GM23248 (cell line): ENCODE measurements at places on chromosomes 1 and 21. TPM values are rescaled to one million over a fixed set of nuclear protein-coding genes. Genes with fewer than 3 reads are reported as not detected.

Gene FMO4
- 1.6 and 1.7 TPM in 2 replicates for total RNA-seq

Gene CD1B
- total RNA-seq, result not detected in 2 replicates

Gene HYI
- 28.5 and 35.7 TPM in 2 replicates for total RNA-seq

Gene CLCA2
- 0.22 and 0.51 TPM in 2 replicates for total RNA-seq

DNA sequence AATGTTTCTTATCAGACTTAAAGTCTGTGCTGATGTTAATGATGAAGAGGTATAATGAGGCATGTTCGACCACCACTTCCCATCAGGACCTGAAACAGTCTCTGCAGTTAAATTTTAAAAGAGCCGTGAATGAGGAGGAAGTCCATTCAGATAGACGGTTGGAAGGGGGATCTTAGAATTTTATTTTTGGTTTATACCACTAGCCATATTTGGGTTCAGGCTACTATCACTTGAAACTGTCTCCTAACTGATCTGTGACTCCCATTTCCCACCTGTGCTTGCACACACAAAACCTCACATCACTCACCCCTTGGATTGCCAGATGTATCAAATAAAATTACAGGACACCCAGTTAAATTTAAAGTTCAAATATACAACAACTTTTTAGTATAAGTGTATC lies 9.9 kb upstream of the ANKRD13C start:
- DNase-seq, result no peak
- no peak overlapping the region for H3K27ac ChIP-seq
- H3K4me1 ChIP-seq, result peaks cover 10% of the 10 kb centered on the region

DNA sequence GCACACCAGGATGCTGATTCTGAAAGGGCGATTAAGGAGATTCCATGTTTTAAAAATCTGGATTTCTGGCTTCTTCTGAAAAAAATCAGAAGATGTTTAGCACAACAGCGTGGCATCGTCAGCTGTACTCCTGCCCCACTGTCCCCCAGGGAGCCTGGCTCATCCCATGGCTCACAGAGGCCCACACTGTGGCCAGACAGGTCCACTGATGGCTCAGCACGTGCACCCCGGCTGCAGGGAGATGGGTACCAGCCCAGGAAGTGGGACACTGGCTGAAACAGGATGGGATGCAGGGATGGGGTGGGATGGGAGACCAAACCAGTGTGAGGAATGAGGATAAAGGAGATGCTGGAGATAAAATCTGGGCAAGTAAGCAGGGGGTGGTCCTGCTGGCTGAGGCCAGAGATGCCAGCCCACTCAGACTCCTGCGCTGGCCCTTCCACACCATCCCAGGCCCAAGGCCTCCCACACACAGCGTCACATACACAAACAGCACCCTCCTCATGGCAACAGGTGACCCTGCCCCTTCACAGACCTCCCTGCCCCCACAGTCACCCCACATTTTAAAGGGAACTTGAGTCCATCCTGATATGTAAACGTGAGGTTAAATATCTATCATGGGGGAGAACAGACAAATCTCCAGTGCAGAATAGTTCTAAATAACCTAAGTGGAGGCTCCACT lies 23.9 kb upstream of the SAMD11 start:
- peaks cover 11% of the 10 kb centered on the region; the same call in 1 of the 2 replicates for H3K27me3 ChIP-seq
- H3K36me3 ChIP-seq, result no peaks in the 10 kb centered on the region
- H3K27ac ChIP-seq, result no peak overlapping the region
- no peak for DNase-seq

GRCh38 chr1:245566952-245567351 lies 412.2 kb downstream of the KIF26B start:
- H3K4me1 ChIP-seq, result no peaks in the 10 kb centered on the region
- no peaks in the 10 kb centered on the region for H3K27me3 ChIP-seq
- no peaks in the 10 kb centered on the region for H3K36me3 ChIP-seq
- H3K27ac ChIP-seq, result no peak overlapping the region
- H3K4me3 ChIP-seq, result no peak overlapping the region

- H3K36me3 ChIP-seq, result no peaks in the 10 kb centered on the region
- peak overlapping the region; percentile 24; the same call in 1 of the 2 replicates for H3K4me3 ChIP-seq
- H3K4me1 ChIP-seq, result peaks cover 24% of the 10 kb centered on the region
- H3K27ac ChIP-seq, result peak overlapping the region; percentile 29
- DNase-seq, result peak; percentile 72
These were observed 140.6 kb downstream of the RUNX1 start for GRCh38 chr21:34908419-34909055.

DNA sequence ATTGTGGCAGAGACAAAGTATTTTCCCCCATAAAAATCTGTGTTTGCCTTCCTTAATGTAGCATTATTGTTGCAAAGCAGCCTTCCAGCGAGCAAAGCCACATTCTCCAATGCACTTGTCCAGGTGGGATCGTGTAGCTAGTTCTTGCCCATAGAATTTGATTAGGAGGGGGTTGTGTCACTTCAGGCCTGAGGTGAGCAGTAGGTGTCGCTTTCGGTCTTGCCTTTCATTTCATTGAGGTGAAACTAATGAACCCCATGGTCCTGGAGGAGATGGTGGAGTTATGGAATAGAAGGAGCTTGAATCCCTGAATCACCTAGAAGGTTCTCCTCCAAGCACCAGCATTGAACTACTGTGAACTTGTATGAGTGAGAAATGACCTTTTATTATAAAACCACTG lies 318.9 kb upstream of the PBX1 start:
- no peak overlapping the region for H3K27ac ChIP-seq
- no peak for DNase-seq
- H3K27me3 ChIP-seq, result no peaks in the 10 kb centered on the region
- H3K4me1 ChIP-seq, result no peaks in the 10 kb centered on the region
- no peaks in the 10 kb centered on the region for H3K36me3 ChIP-seq

DNA sequence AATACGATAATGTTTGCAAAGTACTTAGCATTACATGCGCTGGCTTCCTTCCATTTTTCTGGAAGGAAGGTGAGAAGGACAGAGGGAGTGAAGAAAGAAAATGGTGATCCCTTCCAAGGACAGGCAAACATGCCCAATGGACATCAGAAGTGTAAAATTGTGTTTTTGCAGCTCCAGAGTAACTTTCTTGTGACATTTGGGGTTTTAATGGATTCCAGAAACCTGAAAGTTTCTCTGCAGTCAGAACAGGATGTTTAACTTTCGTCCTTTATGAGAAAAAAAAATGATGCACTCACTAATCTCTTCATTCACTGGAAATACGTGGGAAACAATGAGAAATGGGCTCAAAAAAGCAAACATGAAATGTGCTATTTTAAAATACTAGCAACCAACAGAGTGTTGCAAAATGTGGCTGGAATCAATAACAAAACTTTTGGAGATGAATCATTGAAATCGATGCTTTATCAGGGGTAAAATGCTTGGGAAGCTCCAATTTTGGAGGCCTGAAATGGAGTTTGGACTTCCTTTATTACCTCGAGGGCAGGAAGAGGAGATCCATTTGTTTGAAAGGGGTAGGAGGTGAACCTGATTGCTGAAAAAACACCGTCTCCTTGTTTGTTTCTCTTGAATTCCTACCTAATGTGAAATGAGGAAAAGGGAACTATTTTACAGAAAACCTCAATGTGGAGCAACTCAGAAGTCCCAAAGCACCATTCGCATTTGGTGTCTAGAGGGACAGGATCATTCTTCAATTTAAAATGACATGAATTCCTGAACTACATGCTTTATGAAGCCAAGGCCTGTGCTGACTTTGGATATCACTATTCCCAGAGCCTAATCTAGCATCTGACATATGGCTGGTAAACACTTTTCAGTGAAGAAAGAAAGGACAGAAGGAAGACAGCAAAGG lies 129.5 kb downstream of the TRABD2B start:
- no peak overlapping the region for H3K27ac ChIP-seq
- H3K4me1 ChIP-seq, result no peaks in the 10 kb centered on the region
- no peaks in the 10 kb centered on the region for H3K36me3 ChIP-seq
- H3K4me3 ChIP-seq, result no peak overlapping the region

GRCh38 chr1:33828654-33829053 lies 35.2 kb upstream of the HMGB4 start:
- H3K4me3 ChIP-seq, result no peak overlapping the region
- no peaks in the 10 kb centered on the region for H3K4me1 ChIP-seq
- no peaks in the 10 kb centered on the region for H3K36me3 ChIP-seq
- H3K27me3 ChIP-seq, result no peaks in the 10 kb centered on the region
- H3K27ac ChIP-seq, result no peak overlapping the region
- no peak for DNase-seq

GRCh38 chr1:230328342-230329015 lies 97.7 kb downstream of the PGBD5 start:
- no peaks in the 10 kb centered on the region for H3K27me3 ChIP-seq
- no peak overlapping the region for H3K4me3 ChIP-seq
- H3K4me1 ChIP-seq, result no peaks in the 10 kb centered on the region
- no peak overlapping the region for H3K27ac ChIP-seq

DNA sequence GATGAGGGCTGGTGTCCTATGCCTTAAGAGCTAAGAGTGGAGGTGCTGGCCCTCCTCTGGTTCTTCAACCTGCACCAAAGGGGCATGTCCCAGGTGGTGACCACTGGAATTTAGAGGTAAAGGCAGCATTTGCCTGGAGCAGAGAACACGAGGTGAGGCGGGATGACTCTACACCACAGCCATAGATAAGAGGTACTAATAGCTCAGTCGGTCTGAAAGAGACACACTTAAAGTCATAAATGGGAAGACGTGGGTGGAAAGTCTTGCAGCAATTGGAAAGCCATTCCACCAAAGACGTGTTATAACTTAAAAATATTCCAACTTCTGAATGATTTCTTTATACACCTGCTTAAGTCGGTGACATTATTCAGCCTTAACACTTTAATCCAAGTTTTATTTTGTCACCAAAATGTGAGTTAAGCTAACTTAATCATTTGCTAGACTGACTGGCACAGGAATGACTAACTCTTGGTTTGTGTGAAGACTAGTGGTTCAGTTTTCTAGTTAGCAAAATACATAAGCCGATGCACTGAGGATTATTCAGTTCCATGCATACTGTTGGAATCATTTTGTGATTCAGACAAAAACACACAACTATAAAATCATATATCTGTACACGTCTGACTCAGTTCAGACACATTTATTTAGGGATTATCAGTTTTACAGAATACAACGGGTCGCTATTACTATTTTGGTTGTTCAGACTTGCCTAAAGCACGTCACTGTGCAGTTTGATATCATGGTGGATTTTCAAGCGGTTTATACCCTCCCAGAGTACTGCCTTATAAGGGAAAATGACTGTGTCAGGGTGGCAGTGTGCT lies 4.6 kb upstream of the ETS2 start:
- H3K36me3 ChIP-seq, result no peaks in the 10 kb centered on the region
- no peaks in the 10 kb centered on the region for H3K27me3 ChIP-seq
- no peak for DNase-seq
- no peak overlapping the region for H3K27ac ChIP-seq

DNA sequence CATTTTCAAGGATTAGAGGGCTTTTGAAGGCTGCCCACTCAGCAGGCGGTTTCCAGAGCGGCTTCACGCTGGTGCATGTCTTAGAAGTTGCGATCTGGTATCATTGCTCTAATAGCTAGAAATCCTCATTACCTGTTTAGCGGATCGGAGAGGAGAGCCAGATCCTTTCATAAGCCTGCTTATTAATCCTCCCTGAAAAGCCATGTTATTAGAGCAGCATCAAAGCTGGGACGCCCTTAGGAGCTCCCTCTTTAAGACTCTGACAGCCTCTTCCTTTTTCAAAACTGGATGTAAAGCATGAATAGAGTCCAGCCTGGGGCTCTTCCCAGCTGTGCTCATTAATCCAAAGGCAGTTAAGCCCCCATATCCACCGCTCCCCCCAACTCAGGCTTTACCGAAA lies 13.9 kb upstream of the CTSE start:
- no peak overlapping the region for H3K4me3 ChIP-seq
- no peak overlapping the region for H3K27ac ChIP-seq
- peaks cover 76% of the 10 kb centered on the region for H3K27me3 ChIP-seq
- H3K36me3 ChIP-seq, result no peaks in the 10 kb centered on the region
- no peaks in the 10 kb centered on the region for H3K4me1 ChIP-seq

DNA sequence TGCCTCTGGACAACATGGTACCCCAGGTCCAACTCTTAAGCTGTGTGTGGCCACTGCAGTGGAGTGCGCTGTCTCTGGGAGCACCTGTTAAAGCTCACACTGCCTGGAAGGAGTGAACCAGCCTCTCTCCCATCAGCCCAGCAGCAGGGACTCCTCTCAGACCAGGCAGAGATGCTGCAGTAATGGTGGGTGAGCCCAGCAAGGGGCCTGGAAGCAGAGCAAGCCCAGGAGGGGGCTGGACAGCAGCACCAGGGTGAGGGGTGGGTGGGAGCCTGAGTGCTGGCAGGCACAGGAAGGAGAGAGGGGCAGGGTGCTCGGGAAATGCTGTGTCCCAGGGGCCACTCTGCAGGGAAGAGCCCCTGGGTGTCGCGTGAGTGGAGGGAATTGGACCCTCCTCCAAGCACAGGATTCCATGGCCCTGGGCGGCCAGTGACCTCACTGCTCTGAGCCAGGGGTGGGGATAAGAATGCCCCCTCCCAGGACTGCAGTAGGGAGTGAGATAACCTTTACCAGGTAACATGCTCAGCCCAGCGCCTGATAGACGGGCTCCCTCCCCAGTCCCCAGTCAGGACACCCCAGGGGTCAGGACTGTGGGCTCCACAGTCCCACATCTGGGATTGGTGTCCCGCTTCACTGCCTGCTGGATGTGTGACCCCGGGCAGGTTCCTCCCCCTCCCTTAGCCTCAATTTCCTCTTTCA lies 313.1 kb downstream of the MATN1 start:
- H3K36me3 ChIP-seq, result no peaks in the 10 kb centered on the region
- no peak overlapping the region for H3K4me3 ChIP-seq
- peaks cover 4% of the 10 kb centered on the region; the same call in 1 of the 2 replicates for H3K27me3 ChIP-seq
- DNase-seq, result no peak
- H3K4me1 ChIP-seq, result peaks cover 9% of the 10 kb centered on the region
- no peak overlapping the region for H3K27ac ChIP-seq

DNA sequence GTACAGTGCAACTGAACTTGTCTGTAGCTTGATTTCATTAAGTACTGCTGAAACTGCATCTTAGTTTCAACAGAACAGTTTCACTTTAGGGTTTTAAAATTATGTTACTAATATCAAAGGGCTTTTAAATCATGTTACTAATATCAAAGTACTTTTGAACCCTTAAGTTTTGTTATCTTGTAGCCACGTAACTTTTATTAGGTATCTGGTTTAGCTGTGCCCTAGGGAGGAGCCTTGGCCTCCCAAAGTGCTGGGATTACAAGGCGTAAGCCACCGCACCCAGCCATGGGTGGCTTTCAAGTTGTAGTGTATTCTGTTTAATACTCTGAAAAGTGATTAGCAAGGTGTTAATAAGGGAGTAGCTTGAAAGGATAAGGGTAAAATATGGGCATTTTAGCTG lies 2.0 kb downstream of the KDM4A start:
- H3K27ac ChIP-seq, result no peak overlapping the region; the same call in 1 of the 2 replicates
- H3K4me1 ChIP-seq, result peaks cover 11% of the 10 kb centered on the region; the same call in 1 of the 2 replicates
- H3K27me3 ChIP-seq, result no peaks in the 10 kb centered on the region
- peak overlapping the region; percentile 97 for H3K4me3 ChIP-seq

GRCh38 chr1:40638097-40639036 lies 27.1 kb downstream of the RIMS3 start:
- no peaks in the 10 kb centered on the region for H3K36me3 ChIP-seq
- no peak overlapping the region for H3K27ac ChIP-seq
- peak; percentile 16 for DNase-seq
- H3K4me3 ChIP-seq, result no peak overlapping the region

- H3K4me3 ChIP-seq, result no peak overlapping the region
- no peaks in the 10 kb centered on the region for H3K36me3 ChIP-seq
- H3K27me3 ChIP-seq, result no peaks in the 10 kb centered on the region
- no peak for DNase-seq
These were observed 86.2 kb downstream of the GRIK3 start for GRCh38 chr1:36948147-36948546.

- H3K27me3 ChIP-seq, result no peaks in the 10 kb centered on the region
- no peaks in the 10 kb centered on the region for H3K36me3 ChIP-seq
- H3K27ac ChIP-seq, result peak within 1 kb of the TSS; percentile 91
- peak; percentile 94 for DNase-seq
- peaks cover 79% of the 10 kb centered on the region for H3K4me1 ChIP-seq
These were observed at the start of gene NAV1 for GRCh38 chr1:201538612-201539551. Gene NAV1, plus strand, starts transcription at chr1:201539127. Its CDS starts 83,758 bp downstream, at chr1:201622885.

GRCh38 chr1:180956028-180956640 lies 43.4 kb downstream of the KIAA1614 start:
- no peak overlapping the region for H3K27ac ChIP-seq
- H3K4me3 ChIP-seq, result no peak overlapping the region
- no peak for DNase-seq
- H3K4me1 ChIP-seq, result 0 out of 2 replicates have a peak, but pooled peaks cover 5% of the 10 kb centered on the region
- no peaks in the 10 kb centered on the region for H3K36me3 ChIP-seq
